ENCODE measurements at places on chromosomes 3 and 15.

- no peak for DNase-seq
These were observed 218.5 kb downstream of the BBX start for GRCh38 chr3:107740992-107741896.

DNA sequence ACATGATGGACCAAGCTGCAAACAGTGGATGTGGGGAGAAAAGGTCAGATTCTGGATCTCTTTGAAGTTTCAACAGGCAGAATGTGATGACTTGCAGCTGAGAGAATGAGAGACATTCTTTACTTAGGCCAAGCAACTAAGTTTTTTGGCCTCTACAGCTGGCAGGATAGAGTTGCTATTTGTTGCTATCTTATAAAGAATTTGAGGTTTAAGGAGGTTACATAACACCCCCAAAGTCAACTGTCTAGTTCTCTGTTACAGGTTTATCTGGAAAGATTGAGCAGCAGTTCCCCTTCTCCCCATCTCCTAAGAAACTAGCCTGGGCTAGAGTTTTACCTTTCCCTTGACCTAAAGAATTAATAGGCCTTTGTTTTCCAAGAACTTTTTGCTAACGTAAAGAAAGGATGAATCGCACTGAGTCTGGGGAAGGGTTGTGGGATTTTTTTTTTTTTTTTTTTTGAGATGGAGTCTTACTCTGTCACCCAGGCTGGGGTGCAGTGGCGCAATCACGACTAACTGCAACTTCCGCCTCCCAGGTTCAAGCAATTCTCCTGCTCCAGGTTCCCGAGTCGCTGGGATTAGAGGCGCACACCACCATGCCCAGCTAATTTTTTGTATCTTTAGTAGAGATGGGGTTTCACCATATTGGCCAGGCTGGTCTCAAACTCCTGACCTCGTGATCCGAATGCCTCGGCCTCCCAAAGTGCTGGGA is 26.6 kb upstream of the SLMAP start:
- DNase-seq = no peak

DNA sequence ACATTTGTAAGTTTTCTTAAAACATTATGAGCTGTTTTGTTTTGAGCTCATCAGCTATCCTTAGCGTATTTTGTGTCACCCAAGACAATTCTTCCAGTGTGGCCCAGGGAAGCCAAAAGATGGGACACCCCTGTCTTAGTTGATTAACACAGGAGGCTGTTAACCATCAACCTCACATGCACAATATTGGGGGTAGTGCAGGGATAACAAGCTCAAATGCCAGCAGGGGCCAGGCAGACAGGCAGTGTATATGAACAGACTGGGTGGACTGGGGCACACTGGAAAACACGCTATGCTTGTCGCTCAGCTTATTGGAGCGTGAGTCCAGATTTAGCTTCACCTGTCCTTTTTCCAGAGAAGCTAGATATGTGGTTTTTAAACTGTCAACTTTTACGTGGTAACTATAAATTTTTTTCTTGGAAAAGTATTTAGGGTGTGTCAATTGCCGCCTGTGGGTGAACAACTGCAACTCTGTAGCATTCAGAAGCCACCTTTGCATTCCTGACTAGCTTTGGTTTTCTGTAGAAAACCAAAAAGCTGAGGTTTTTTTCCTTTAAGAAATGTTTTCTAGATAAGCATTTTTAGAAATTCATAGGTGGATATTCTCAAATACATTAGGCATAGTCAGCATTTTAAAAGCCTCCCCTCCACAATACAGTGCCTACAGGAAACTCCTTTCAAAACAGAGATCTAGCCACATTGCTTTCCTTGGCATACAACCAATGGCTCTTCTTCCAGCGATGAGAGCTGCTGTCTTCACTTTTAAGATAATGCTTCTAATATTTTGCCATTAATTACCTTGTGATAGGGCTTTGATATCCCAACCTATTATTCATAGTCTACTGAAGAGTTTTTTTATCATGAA is 14.6 kb downstream of the PSMD6 start:
- no peak for DNase-seq

GRCh38 chr3:100059472-100059871 is 54.8 kb downstream of the FILIP1L start:
- DNase-seq = no peak

DNA sequence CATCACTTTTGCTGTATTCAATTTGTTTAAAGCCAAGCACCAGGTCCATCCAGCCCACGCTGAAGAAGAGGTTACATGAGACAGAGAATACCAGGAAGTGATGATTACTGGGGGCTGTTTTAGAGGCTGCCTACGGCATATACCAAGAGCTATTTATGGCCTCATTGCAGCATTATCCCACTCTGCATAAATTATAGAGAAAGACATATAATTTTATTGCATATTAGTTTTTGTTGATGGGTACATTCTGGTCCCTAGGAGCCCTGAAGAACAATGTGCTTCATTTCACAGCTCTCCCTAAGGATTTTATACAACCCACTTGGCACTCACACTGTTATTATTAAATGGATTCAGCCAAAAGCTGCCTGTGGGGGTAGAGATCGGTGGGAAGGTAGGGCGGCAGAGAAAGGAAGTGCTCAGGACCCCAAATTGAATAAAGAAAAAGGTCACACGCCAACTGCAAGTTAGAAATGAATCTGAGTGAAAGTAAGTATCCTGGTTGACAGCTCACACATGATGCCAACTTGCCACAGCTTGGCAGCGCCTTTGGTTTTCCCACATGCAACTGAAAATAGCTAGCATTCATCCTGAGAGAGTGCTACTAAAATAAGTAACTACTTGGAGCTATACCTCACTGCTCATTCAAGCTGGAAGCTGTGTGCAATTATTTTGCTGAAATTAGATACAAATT is 73.7 kb downstream of the CCNL1 start:
- DNase-seq = peak; percentile 77

- no peak for DNase-seq
These were observed 56.4 kb upstream of the ACTC1 start for GRCh38 chr15:34851751-34852150.

- no peak for DNase-seq
These were observed 111.0 kb downstream of the MECOM start for GRCh38 chr3:169552533-169552932.

DNA sequence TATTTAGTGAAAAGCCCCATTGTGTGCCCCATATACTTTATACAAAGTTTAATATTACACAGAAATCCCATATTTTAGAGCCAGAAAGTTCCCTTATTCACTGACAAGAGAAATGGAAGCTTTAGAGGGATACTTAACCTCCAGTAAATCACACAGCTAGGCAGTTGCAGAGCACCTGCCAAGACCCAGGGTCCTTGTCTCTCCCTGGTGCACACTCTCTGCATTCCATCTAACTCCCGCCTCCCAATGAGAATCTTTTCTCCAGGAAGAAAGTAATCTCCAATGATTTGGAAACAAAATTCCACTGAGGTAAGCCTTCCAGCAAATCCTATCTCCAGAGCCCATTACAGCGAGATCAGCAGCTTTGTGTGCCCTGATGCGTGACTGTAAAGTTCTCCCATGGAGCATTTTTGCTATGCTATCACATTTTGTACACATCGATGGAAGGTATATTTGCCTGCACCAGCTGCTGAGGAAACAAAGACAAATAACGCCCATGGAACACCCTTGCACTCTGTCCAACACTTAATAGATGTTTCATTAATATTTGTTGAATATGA is 41.4 kb downstream of the ULK4 start:
- DNase-seq = no peak

DNA sequence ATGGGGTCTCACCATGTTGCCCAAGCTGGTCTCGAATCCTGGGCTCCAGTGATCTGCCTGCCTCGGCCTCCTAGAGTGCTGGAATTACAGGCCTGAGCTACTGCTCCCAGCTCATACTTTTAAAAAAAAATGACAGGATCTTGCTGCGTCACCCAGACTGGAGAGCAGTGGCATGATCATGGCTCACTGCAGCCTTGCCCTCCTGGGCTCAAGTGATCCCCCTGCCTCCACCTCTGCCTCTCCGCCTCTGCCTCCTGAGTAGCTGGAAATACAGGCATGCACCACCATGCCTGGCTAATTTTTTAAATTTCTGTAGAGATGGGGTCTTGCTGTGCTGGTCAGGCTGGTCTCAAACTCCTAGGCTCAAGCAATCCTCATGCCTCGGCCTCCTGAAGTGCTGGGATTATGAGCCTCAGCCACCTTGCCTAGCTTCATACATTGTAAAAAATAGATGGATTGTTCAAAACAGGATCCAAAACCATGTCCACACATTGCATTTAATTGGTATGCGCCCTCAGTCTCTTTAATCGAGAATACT is 8.9 kb downstream of the PHLDB2 start:
- DNase-seq = no peak

DNA sequence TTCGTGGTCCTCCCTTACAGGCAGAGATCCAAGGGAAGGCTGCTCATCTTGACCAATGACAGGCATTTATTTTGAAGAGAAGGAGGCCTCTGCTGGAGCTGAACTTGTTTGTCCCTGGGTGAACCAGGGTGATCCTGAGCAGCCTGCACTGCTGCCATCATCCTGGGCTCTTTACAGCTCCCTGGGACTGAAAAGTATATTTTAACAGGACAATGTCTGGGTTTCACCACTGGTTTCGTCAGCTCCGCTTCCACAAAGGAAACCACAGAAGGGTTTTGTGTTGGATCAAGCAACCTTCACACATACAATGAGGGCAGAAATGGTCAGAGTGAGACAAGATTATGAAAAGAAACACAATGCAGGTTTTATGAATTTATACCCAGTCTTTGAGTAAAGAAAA is 400.7 kb upstream of the TPM1 start:
- DNase-seq = no peak

DNA sequence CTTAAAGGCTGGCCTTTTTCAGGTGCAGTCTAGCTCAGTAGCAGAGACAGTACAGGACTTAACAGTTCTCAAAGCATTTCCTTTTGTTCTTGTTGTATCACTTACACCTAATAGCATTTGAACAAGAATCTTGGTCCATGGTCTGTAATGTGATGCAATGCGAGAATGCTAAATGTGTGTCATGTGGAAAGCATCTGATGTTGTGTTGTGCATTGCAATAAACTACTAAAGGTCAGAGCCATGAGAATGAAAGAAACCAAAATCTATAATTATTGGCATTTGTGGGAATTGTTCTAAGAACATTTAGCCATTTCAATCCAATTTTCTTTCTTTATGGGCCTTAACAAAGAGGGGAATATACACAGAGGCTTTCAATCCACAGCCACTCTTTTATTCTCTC is 324.5 kb upstream of the ROBO2 start:
- DNase-seq = no peak

GRCh38 chr15:71219645-71220044 is 104.4 kb downstream of the THSD4 start:
- no peak for DNase-seq

DNA sequence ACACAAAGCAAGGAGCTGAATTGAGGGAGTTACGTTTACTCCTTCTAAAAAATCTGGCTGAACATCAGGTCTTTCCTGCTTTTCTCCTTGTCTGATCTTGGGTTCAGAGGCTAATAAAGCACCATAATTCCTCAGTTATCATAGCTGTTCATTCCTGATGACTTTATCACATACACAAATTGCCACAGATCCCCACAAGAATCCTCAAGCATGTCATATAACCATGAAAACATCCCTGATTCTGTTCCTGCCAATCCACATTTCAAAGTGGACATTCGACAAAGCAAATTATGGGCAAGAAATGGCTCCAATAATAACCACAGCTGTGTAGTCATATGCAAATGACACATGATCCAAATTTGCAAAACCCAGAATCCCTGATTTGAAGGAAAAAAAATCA is 321.3 kb downstream of the MEX3B start:
- DNase-seq = no peak

DNA sequence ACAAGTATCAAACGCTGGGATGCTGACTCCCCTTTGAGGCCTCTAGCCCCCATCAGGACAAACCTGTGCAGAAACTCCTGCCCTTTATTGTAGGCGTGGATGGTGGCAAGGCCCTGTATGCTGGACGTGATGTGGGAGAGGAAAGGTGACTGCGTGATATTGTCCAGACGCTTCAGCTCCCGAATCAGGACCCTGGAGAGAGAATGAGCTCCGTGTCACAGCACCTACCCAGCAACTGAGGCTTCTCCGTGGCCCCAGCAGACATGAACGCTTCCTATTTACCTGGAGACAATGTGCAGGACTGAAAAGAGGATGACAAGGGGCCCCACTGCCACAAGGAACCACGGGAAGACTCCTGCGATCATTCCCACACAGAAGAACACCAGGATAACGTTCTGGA is 65.0 kb upstream of the PARL start:
- DNase-seq = no peak

- no peak for DNase-seq
These were observed 129.7 kb upstream of the UBE2E1 start for GRCh38 chr3:23676093-23676492.

- no peak for DNase-seq
These were observed 56.2 kb downstream of the FAM43A start for GRCh38 chr3:194741916-194742315.

- DNase-seq = no peak
These were observed 102.5 kb upstream of the TRPM1 start for GRCh38 chr15:31203999-31204398.

DNA sequence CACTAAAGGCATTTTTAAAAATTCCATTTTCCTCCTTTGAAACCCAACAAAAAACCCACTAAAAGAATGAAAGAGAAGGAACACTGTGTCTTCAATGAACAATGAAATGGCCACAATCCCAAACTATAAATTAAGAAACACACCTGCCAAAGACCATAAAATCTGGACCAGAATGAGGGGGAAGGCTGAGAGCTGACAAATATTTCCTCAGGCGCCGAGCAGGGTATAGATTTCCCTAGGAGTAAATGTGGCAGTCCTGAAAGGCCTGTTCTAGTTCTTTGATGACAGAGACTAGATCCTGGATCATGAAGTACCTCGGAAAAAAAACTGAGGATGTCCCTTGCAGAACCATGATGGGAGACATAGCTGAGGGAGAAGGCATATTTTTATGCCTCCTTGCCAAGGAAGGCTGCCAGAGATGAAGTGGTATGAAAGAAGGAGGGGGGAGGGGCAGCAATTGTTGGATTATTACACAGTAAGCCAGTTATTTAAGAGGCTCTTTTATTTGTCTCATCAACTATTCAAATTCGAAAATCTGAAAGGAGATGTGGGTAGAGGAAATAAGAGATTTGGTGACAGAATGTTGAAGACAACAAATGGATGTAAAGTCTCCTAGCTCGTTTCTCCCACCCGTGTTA is 275.3 kb upstream of the GOLGA6L4 start:
- no peak for DNase-seq

All from SK-N-MC (cell line).